ENCODE measurements at places on chromosomes 3 and 15. TPM values are rescaled to one million over a fixed set of nuclear protein-coding genes. Genes with fewer than 3 reads are reported as not detected.

GRCh38 chr3:85258326-85258725, 299.5 kb downstream of the CADM2 start:
- no peak overlapping the region for H3K27ac ChIP-seq
- H3K27me3 ChIP-seq: no peaks in the 10 kb centered on the region
- peak overlapping the region; percentile 20 for H3K4me3 ChIP-seq
- no peaks in the 10 kb centered on the region for H3K36me3 ChIP-seq
- peaks cover 15% of the 10 kb centered on the region for H3K4me1 ChIP-seq

DNA sequence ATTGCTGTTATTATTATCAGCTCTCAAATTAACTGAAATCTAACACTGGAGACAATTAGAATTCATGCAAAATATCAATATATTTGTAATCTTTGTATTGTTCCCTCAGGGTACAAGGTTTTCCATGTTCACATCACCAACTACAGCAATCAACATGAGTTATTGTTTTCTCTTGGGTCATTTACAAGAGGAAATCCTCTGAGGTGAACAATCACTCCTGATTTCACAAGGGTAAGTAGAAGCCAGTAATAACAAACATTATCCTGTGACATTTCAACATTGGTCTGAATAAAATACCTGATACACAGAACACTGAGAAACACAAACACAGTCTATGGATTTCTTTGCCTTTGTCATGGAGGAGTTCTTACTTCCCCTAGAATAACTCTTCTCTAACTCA, 174.0 kb downstream of the SUCNR1 start:
- no peaks in the 10 kb centered on the region for H3K27me3 ChIP-seq
- H3K36me3 ChIP-seq: no peaks in the 10 kb centered on the region
- no peaks in the 10 kb centered on the region for H3K4me1 ChIP-seq
- DNase-seq: no peak
- H3K4me3 ChIP-seq: no peak overlapping the region

GRCh38 chr15:59268168-59268851, 61.7 kb downstream of the LDHAL6B start:
- H3K36me3 ChIP-seq: no peaks in the 10 kb centered on the region
- H3K27ac ChIP-seq: no peak overlapping the region
- no peaks in the 10 kb centered on the region for H3K27me3 ChIP-seq
- peaks cover 5% of the 10 kb centered on the region for H3K4me1 ChIP-seq

The SPINK8 gene
- not detected for total RNA-seq

- H3K27me3 ChIP-seq: peaks cover 62% of the 10 kb centered on the region
- H3K4me1 ChIP-seq: peaks cover 22% of the 10 kb centered on the region
- no peak overlapping the region for H3K27ac ChIP-seq
- no peaks in the 10 kb centered on the region for H3K36me3 ChIP-seq
- peak; percentile 46 for DNase-seq
Measured at GRCh38 chr15:69893863-69894262, 203.9 kb downstream of the TLE3 start.

The NPAP1 gene
- total RNA-seq: 0.30 TPM

The ONECUT1 gene
- 36.5 TPM for total RNA-seq

Data from neural crest cell (in vitro differentiated cells).